Kidney (tissue), 22 donors: ENCODE measurements at places on chromosomes 5 and 9. TPM values are rescaled to one million over a fixed set of nuclear protein-coding genes. Genes with fewer than 3 reads are reported as not detected.

MEF2C gene
- 5.3 TPM for polyA plus RNA-seq

CCNB1 gene
- 5.1 TPM for polyA plus RNA-seq

PIP5KL1 gene
- polyA plus RNA-seq: 4.3 TPM

- peaks cover 18% of the 10 kb centered on the region for H3K36me3 ChIP-seq
- H3K27ac ChIP-seq: peak overlapping the region; percentile 81
- no peaks in the 10 kb centered on the region for H3K27me3 ChIP-seq
- no peak for DNase-seq
- peaks cover 6% of the 10 kb centered on the region for H3K4me1 ChIP-seq
Observed at GRCh38 chr5:126477294-126478117, 54.3 kb downstream of the GRAMD2B start.

NPR2 gene
- polyA plus RNA-seq: 11.4 TPM

GRCh38 chr5:31781772-31782171 is 142.8 kb downstream of the PDZD2 start:
- no peak overlapping the region for H3K4me3 ChIP-seq
- H3K27me3 ChIP-seq: no peaks in the 10 kb centered on the region
- no peaks in the 10 kb centered on the region for H3K36me3 ChIP-seq
- DNase-seq: no peak

PCDHAC2 gene
- polyA plus RNA-seq: 0.30 TPM

DNA sequence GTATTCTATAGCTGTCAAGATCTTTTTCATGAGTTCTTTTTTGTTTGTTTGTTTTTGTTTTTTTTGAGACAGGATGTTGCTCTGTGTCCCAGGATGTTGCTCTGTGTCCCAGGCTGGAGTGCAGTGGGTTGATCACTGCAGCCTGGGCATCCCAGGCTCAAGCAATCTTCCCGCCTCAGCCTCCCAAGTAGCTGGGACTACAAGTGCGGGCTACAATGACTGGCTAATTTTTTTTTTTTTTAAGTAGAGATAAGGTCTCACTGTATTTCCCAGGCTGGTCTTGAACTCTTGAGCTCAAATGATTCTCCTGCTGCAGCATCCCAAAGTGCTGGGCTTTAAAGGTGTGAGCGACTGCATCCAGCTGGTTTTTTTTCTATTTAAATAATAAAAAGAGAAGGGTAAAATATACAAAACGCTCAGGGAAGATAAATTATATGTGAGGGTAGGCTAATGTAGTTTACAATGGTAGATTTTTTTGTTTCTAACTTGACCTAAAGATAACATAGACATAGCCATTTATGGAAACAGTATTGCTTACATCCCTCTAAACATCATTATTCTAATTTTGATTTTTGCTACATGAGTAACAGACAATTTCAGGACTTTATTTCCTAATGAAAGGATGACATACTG is 21.9 kb downstream of the ERBIN start:
- no peak overlapping the region for H3K27ac ChIP-seq
- H3K4me1 ChIP-seq: no peaks in the 10 kb centered on the region
- DNase-seq: no peak
- no peak overlapping the region for H3K4me3 ChIP-seq
- no peaks in the 10 kb centered on the region for H3K36me3 ChIP-seq

GRCh38 chr9:127635201-127635735 is 23.2 kb downstream of the STXBP1 start:
- no peaks in the 10 kb centered on the region for H3K27me3 ChIP-seq
- no peak overlapping the region for H3K4me3 ChIP-seq
- no peak overlapping the region for H3K27ac ChIP-seq
- H3K4me1 ChIP-seq: no peaks in the 10 kb centered on the region
- DNase-seq: no peak

TEK gene
- polyA plus RNA-seq: 16.1 TPM

GARIN3 gene
- polyA plus RNA-seq: not detected

DNA sequence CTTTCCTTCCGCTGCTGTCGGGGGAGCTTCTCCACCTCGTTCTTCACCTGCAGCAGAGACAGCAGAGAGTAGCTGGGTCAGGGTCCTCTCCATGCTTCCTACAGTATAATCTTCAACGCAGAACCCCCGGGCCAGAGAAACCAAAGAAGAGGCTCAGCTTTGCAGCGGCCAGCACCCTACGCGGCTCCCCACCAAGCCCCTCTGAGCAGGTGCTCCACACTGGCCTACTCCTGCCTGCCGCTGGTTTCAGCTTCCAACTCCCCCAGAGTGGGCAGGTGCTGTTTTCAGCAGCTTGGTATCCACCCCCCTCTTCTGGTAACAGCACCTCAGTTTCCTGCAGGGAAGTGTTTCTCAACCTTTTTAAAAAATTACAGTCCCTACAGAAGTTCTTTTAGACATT is 58.3 kb upstream of the FBXW11 start:
- no peak overlapping the region for H3K27ac ChIP-seq
- no peaks in the 10 kb centered on the region for H3K27me3 ChIP-seq
- no peaks in the 10 kb centered on the region for H3K4me1 ChIP-seq
